Fibroblast of skin of left biceps (primary cell): ENCODE measurements at places on chromosomes 2 and 18.

GRCh38 chr2:240149943-240150784 is 9.7 kb upstream of the OTOS start:
- no peak for DNase-seq

- no peak for DNase-seq
Observed at GRCh38 chr2:65059071-65059470, 2.9 kb downstream of the CEP68 start.

DNA sequence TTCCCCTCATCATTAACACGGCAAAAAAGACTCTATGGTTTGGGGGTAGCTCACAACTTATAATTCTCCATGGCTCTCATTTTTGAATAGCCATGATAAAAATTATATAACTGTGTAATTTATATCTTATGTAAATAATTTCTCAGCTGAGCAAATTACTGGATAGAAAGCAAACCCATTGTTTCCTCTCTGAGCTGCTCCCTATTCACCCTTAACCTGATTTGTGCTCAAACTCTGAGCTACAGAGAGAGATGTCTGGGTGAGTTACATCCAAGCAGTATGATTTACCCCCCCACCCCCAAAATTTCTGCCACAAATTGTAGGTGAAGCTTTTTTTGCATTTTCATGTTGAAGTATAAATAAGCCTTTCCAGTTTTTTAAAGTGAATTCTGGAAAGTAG is 123.7 kb downstream of the TFCP2L1 start:
- no peak for DNase-seq

- DNase-seq = no peak
Observed at GRCh38 chr2:98658816-98659490, 50.6 kb downstream of the UNC50 start.

DNA sequence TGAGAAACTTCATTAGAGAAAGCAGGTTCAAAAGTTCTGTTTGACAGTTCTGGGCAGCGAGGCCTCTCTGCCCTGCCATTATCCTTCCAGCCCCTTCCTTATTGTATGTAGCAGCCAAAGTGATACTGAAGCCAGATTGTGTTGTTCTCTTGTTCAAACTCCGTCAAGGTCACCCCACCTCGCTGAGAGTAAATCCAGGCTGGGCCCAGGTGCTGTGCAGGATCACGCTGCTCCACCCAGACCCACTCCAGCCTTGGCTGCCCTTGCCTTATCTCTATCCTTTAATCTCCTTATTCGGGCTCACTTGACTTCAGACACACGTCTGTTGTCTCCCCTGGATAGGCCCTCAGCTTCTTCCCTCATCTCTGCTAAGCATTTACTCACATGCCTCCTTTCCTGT is 196.1 kb downstream of the CPS1 start:
- DNase-seq = no peak

DNA sequence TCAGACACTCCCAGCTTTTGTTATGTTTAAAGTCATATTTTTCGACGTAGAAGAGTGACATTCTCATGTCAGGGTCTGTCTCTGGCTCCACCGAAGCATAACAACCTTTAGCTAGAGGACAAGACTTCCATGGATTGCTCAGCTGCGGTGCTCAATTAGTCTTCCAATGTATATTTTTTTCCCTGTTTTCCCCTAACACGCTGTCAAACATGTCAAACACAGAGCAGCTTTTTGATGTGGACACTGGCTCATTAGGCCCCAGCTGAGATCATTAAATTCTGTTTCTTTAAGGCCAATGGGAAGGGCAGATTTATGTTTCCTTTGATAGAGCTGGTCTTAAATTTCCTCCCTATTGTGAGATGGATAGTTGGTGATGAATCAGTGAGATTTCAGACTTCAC is 525.4 kb downstream of the PIK3C3 start:
- DNase-seq = no peak

DNA sequence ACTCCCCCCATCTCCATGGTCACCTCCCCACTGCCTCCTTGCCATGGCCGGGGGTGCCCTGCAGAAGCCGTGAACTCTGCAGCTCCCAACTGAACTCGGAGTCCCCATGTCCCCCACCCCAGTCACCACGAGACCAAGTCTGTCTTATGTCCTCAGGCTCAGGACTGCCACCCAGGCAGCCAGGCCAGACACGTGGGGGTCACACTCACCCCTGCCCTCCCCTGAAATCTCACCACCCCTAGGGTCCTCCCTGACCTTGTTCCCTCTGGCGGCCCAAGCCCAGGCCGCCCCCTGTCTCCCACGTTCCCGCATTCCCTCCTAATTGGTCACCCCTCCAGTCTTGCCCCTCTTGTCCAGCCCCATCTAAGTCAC is 11.0 kb downstream of the AQP12A start:
- no peak for DNase-seq

DNA sequence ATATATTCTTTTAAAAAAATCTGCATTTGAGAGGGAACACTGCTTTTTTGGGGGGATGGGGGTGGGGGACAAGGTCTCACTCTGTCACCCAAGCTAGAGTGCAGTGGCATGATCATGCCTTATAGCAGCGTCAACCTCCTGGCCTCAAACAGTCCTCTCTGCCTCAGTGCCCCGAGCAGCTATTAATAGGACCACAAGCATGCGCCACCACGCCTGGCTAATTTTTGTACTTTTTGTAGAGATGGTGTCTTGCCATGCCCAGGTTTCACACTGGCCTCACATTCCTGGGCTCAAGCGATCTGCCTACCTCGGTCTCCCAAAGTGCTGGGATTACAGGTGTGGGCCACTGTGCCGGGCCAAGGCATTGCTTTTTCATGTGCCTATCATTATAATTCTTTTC is 154.2 kb downstream of the ATAD2B start:
- no peak for DNase-seq

GRCh38 chr18:65215865-65216466 is 534.8 kb upstream of the CDH7 start:
- DNase-seq = no peak

DNA sequence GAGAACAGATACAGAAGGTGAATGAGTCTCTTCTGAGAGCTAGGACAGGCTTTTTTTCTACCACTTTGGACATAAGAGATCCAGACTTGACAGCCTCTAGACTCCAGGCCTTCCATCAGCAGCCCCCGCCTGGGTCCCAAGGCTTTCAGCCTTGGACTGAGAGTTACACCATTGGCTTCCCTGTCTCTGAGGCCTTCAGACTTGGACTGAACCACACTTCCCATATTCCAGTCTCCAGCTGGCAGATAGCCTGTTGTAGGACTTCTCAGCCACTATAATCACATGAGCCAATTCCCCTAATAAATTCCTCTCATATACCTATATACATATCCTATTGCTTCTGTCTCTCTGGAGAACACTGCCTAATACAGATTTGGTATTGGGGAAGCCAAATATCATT is 128.2 kb downstream of the MCFD2 start:
- no peak for DNase-seq

DNA sequence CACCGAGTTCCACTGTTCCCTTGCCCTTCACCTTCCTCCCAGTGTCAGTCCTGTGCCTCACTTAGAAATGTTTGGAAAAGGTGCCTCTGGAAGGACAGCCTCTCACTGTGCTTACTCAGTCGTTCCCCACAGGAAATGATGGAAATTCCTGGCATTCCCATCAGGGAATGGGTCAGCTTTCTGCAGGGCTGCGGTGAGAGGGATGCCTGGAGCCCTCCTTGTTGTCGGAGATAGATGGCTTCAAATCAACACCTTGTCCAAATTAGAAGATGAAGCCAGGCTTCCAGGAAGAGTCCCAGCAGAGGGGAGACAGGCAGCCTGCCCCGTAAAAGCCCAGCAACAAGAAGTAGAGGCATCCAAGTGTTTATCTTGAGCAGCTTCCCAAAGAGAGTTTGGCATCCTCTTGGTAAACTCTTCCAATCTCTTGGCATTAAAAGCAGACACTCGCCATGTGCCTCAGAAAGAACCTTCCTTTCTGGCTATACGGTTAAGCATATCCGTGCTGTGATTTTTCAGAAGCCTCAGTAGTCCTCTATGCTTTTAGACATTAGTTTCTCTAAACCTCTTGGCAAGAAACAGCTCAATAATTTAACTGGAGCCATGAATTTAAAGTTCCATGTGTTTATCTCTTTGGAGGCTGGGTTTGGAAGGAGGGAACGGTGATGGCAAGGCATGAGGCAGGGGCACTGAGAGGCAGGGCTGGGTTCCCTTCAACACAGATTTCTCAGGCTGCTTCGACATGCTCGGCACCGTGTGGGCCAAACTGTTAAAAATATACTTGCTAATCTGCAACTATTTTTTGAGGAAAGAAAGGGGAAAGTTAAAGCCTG is 25.1 kb downstream of the COLEC12 start:
- peak; percentile 97 for DNase-seq

GRCh38 chr2:63866009-63866709 is 24.5 kb downstream of the UGP2 start:
- DNase-seq = no peak

GRCh38 chr18:57586251-57587049 is at the start of gene FECH:
FECH (minus strand) TSS chr18:57586702; CDS start chr18:57586620, 82 bp downstream.
- DNase-seq = peak; percentile 23

GRCh38 chr18:44516450-44516849 is 164.2 kb upstream of the SETBP1 start:
- no peak for DNase-seq

- DNase-seq = no peak
Observed at GRCh38 chr18:76572518-76573247, 77.6 kb upstream of the ZNF516 start.

DNA sequence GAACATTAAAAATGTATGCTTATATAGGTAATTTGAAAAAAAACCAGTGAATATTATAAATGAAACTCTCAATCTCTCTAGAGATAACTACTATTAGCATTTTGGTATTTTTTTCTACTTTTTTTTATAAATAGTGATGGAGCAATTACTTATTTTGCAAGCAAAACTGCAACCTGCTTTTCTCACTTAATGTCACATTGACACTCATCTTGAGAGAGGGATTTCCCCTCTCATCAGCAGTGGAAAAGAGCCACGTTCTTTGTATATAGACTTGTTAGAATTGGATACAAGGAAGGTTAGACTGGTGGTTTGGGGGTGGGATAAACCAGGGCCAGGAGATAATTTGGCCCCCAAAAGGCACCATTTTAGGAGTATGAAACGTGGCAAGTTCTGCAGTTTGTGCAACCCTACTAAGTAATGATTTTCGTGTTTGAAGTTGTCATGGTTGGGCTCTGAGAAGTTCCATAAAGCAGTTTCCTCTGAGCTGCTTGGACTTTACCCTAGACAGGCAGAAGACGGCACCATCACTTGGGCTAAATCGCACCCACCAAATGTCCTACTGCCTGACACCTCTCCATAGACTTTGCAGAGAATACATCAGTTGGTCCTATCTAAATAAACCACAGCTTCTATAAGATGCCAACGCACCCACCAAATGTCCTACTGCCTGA is 194.0 kb downstream of the ACTR3 start:
- DNase-seq = no peak

- peak; percentile 25 for DNase-seq
Observed at GRCh38 chr2:69381337-69381737, 5.7 kb downstream of the GFPT1 start.

- no peak for DNase-seq
Observed at GRCh38 chr18:42675810-42676209, 439.7 kb downstream of the RIT2 start.

DNA sequence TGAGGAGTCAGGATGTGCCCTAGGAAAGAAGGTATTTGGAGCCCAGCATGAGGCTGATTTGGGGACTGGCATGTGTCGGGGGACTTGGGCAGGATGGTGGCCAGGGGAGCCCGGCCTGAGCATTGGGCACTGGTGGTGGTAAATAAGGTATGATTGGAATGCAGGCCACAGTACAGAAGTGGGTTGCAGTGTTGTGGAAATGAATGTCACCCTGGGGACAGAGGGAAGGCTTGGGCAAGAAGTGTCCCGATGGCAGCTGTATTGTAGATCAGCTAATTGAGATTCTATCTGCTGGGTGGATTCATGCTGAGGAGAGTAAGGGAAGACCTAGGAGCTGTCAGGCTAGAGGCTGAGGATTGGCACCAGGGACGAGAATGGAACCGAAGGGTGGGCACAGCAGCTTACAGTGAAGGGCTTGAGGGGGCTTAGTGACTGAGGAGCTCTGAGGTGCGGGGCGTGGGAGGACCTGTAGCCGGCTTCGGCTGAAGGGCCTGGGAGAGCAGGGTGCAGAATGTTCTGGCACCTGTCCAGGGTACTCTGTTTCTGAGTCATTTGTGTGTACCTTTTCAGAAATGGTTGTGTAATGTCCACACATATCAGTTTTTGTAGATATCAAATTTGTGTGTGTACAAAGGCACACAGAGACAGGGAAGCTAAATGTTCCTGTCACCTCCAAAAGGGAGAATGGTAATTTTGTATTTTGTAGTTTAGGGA is 170.2 kb downstream of the PRKCE start:
- DNase-seq = no peak

- no peak for DNase-seq
Observed at GRCh38 chr2:173400760-173401159, 46.1 kb downstream of the CDCA7 start.

- no peak for DNase-seq
Observed at GRCh38 chr2:99692785-99693184, 203.0 kb upstream of the REV1 start.

- peak; percentile 42 for DNase-seq
Observed at GRCh38 chr18:58400331-58400870, 228.5 kb downstream of the ALPK2 start.

DNA sequence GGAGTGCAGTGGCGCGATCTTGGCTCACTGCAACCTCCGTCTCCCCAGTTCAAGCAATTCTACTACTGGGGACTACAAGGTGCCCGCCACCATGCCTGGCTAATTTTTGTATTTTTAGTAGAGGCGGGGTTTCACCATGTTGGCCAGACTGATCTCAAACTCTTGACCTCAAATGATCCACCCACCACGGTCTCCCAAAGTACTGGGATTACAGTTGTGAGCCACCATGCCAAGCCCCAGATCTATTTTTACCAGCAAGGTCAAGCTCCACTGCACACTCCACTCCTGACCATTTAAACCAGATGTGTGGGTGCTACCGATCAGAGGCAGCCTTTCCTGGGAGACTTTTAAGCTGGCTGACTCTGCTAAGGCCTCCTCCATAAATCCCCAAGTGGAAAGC is 67.5 kb upstream of the CD226 start:
- DNase-seq = no peak

DNA sequence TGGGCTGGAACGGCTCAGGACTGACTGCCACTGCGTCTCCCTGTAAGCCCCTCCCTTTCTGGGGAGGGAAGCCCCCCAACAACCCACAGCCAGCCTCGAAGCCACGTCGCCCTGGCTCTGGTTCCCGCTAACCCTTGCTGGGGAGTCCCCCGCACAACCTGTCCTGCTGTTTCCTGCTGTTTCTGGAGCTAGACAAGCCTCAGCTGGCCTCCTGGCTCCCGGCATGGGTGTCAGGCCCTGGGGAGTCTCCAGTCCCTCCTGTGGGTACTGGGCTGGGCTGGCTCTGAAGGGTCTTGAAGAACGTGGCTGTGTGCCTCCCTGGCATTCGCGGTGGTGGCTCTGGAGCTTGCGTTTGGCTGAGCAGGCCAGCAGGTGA is 20.9 kb downstream of the NFATC1 start:
- DNase-seq = no peak

DNA sequence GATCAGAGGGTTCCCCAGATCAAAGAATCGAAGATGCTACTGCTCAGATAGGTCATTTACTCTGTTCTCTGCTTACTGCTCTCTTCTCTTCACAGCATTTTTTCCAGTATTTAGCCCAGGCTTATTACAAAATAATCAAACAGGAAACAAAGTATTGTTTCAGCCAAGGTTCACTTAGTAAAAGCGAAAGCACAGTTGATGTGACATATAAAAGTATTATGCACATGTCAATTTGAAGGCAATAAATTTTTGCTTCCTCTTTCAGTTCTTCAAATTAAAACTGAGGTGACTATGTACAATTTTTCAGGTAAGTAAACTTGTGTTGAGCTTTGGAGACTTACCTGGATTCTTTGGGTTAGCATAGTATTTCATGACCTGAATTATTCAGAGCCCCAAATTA is 262.8 kb upstream of the CHST9 start:
- DNase-seq = no peak
